NCI-H2171 treated with DMSO at 0.1 percent for 48 hours (cell line): ENCODE measurements at places on chromosomes 13 and 19.

DNA sequence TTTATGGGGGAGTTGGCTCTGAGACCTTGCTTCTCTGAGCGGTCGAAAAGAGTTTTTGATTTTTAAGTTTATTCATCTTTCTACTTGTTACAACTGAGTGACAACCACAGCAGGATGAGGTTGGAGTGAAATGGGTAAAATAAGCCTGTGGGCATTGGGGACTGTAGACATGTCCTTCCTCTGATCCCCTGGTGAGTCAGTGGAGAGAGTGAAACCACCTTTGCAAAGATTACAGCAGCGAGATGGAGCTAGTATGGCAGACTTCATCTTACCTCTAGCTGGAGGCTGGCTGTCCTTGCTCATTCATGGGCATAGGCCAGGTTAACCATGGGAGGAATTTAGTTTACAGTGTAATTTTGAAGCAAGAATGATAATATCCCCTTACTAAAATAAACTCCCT is 30.9 kb upstream of the PSG9 start:
- no peak for DNase-seq

DNA sequence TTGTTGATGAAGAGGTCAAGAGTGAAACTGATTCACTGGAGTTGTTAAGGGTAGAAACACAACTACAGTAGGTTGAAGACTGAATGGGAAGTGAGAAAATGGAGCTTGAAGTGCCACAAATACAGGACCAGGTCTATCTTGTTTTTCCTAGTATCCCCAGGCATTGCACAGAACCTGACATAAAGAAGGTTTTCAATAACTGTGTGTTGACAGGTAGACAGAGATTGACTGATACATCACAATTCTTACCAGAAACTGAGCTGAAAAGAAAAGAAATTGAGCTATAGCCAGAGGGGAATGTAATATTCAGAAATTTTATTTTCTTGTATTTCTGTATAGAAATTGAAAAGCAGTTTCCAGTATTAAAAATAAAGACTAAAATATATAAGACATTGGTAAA is 767.7 kb downstream of the PCDH17 start:
- DNase-seq: no peak

- no peak for DNase-seq
Observed at GRCh38 chr13:76250211-76250610, 614.1 kb downstream of the LMO7 start.

DNA sequence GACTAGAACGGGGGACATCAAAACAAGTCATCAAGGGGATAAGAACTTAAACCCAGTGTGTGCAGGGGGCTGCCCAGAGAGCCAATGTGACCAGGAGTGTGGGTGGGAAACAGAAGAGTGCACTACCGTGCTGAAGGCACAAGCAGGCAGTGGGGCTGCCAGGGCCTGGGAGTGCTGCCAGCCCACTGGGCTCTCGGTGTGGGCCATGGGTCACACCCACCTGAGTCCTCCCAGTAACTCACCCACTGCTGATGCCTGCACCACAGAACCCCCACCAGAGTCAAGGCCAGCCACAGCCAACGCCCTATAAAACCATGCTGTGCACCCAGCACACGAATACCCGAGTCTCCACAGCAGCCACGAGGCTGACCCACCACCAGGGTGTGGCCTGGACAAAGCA is 8.5 kb downstream of the MED26 start:
- DNase-seq: no peak

DNA sequence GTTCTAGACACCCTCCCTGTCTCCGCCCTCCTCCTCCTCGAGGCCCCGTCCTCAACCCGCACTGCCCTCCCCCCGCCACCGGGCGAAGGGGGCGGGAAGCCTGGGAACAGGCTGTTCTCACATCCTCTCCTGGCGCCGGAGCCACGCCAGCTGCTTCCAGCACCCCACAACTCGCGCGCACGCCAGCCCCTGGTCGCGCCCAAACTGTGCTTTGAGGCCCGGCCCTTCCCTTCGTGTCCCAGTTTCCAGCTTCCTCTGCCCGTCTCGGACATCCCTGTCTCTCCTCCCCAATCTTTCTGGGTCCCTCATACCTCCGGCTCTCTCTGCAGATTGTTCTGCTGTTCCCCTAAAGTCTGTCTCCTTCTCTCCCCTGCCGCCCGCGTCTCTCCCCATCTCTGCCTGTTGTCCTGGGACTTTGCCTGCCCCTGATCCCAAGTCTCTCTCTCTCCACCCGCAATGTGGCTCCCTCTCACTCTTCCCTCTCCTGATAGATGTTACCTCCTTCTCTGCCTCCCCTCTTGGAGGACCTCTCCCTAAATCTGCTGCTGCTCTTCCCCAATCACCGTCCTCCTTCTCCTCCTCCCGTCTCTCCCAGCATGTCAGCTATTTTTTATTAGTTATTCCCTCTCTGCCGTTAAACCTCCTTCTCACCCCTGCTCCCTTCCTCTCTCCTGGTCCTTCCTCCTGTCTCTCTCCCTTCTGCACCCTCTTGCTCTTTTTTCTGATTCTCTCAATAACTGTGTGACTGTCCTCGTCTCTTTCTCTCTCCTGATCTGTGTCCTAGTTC is 14.2 kb downstream of the DPF1 start:
- DNase-seq: peak; percentile 77

- no peak for DNase-seq
Observed at GRCh38 chr13:75226733-75227435, 255.1 kb downstream of the TBC1D4 start.

GRCh38 chr19:1259206-1259875 is 9.8 kb upstream of the CIRBP start:
- no peak for DNase-seq

DNA sequence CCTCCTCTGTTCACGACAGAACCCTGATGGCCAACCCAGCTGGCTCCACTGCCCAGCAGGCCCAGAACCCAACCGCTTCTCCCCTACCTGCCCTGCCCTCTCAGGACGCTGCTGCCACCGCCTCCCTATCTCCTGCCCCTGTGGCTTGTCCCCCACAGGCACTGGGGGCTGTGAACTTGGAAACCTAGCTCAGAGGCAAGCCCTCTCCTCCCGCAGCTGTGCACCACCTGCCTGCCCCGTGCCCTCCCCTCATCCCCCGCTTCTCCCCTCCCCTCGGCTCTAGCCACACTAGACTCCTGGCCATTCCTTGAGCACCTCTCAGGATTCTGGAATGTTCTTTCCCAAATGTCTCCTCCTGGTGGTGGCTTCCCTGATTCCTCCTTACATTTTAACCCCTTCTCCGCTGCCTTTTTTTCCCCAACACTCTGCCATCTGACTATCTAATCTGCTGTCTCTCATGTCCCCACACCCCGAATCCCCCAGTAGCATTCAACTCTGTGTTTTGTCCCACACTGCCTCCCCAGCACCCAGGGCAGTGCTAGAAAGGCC is 6.7 kb downstream of the NANOS3 start:
- DNase-seq: no peak

DNA sequence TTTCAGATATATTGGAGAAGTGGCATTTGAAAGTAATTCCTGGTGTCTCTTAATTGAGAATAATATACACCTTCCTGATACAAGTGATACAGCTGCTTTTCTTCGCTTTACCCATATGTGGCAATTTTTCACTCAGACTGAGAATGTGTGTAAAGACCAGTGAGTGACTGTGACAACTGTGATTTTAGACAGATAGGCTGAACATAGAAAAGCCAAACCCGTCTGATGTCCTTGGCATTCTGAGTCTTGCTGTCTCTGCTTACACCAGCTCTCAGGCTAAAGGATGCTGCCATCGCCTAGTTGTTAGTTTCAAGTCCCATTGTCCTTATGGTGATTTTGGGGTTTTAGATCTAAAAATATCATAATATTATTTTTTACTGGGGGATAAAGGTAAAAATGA is 492.6 kb downstream of the RFC3 start:
- no peak for DNase-seq

DNA sequence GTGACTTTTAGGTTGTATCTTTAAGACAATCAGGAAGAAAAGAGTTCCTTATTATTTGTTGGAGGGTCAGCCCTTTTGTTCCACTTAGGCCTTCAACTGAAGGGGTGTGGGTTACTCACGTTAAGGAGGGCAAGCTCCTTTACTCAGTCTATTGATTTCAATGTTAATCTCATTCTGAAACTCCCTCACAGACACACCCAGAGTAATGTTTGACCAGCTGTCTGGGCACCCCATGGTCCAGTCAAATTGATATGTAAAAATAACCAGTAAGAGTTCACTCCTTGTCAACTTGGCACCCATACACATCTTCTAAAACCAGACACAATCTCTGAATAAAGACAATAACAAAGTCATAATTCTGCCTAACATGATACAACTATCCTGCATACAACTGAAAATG is 292.9 kb downstream of the KLF5 start:
- DNase-seq: no peak

DNA sequence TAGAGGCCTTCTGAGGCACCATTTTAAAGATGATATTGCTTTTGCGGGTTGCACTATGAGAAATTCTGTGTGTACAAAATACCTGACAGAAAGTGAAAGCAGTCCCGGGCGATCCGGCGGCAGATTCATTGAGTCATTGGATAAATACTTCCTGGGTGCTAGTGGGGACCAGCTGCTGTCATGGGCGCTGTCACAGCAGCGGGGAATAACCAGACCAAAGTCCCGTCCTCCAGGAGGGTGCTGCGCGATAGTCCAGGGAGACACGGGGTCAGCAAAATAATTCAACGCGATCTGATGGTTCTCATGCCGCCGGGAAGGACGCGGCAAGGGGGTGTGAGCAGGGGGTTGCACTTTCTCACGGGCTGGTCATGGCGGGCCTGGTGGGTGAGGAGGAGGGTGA is 13.5 kb downstream of the ZFR2 start:
- DNase-seq: no peak

- no peak for DNase-seq
Observed at GRCh38 chr19:2663920-2664571, 38.4 kb downstream of the GNG7 start.

DNA sequence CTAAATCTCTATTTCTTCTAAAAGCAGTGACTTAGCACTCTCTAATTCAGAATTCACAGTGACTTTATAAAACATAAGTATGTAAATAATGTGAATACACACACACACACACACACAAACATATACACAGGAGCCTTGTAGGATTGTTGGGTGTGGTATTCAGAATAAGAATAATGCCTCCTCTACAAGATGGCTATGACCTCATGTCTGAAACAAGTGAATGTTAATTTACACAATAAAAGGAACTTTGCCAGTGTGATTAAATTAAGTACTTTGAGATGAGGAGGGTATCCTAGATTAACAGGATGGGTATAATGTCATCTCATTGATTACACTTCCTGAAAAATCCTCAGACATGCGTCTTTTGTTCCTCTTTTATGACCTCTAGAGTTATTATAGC is 234.6 kb downstream of the SLITRK6 start:
- no peak for DNase-seq

DNA sequence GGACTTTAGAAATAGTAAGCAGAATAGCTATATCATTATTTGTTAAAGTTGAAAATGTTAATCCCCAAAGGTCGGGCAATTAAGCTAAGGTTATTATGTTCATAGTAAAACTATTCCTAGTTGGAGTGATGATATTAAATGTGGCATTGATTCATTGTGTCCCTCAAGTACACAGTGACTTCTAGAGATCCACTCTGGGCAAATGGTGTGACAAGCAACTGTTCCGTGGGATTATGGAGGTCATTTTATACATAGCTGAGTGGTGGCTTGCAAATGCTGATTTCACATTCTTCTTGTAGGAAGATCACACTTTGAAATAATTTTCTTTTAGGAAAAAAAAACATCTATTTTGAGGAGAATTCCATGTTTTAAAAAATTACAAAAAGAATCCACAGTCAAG is 317.8 kb downstream of the ATP8A2 start:
- no peak for DNase-seq

DNA sequence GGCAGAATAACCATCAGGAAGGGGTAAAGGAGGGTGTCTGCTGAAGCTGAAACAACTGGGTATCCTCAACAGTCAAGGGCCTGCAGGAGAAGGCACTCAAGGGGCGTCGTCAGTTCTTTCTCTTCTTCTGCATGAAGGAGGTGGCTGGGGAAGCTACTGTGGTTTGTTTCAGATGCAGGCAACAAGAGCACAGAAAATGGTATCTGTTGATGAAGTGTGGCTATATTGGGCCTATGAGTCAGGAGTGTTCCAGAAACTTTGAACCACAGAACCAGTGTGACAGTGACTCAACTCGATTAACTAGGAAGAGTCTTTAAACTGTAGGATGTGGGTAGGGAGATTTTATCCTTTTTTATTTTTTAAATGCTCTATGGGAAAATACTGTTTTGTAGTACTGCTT is 686.3 kb downstream of the FGF9 start:
- no peak for DNase-seq

DNA sequence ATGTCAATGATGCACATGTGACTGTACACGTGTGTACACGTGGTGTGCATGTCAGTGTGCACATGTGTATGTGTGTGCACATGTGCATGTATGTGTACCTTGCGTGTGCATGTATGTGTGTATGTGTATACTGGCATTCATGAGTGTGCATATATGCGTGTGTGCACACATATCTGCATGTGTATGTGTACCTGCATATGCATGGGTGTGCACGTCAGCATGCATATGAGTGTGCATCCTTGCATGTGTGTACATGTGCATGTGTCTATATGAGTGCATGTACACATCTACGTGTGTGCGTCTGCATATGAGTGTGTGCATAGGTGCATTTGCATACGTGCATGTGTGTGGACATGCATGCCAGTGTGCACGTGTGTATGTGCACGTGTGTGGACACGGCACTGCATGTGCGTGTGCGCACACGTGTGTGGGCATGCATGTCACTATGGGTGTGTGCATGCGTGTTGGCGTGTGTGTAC is 48.5 kb downstream of the GADD45B start:
- no peak for DNase-seq

DNA sequence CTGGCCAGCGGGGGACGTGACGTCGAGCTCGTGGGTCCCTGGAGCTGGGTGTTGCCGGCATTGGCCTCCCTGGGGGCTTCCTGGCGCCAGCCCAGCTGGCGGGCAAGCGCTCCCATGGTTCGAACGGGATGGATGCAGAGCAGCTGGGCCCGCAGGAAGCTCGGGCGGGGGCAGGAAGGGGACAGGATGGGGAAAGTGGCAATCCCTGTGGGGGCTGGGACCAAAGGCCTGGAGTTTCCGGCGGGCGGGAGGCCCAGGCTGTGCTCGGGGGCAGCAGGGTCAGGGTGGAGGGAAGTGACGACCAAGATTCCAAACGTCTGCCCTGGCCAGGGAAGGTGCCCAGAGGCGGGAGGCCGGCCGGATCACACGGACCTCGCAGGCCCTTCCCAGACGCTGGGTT is 19.3 kb downstream of the PALM start:
- DNase-seq: no peak

DNA sequence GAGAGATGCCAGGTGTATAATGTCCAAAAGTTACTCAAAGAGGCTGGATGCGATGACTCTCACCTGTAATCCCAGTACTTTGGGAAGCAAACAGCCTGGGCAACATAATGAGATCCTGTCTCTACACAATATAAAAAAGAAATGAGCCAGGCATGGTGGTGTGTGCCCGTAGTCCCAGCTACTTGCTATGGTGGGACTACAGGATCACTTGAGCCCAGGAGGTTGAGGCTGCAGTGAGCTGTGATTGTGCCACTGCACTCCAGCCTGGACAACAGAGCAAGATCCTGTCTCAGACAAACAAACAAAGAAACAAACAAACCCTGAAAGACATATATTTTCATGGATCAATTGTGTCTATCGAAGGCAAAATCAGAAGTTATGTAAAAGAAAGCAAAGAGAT is 54.3 kb upstream of the CYP2B6 start:
- DNase-seq: no peak

GRCh38 chr19:1837625-1838105 is 10.6 kb downstream of the REXO1 start:
- DNase-seq: no peak
